ENCODE measurements at places on chromosomes 12 and 14. TPM values are rescaled to one million over a fixed set of nuclear protein-coding genes. Genes with fewer than 3 reads are reported as not detected.

HPD gene
- not detected for total RNA-seq

FAM181A gene
- total RNA-seq = not detected

KRT77 gene
- not detected for total RNA-seq

SLC16A7 gene
- 11.4 TPM for total RNA-seq

WSCD2 gene
- total RNA-seq = not detected

RIPK3 gene
- not detected for total RNA-seq

ENDOU gene
- total RNA-seq = not detected

OR10G2 gene
- total RNA-seq = not detected

CARMIL3 gene
- total RNA-seq = not detected

WNT1 gene
- total RNA-seq = not detected

NTS gene
- not detected for total RNA-seq
